ENCODE measurements at places on chromosomes 2 and 18. TPM values are rescaled to one million over a fixed set of nuclear protein-coding genes. Genes with fewer than 3 reads are reported as not detected.

DNA sequence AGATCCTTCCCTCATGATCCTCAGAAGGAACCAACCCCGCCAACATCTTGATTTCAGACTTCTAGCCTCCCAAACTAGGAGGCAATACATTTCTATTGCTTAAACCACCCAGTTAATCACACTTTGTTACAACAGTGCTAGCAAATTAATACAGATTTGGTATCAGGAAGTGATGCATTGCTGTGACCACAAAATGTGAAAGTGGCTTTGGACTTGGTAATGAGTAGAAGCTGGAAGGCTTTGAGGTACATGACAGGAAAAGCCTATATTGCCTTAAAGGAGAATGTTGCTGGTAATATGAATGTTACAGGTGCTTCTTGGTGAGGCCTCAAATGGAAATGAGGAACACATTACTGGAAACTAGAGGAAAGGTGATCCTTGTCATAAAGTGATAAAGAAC lies 260.3 kb downstream of the SATB2 start:
- H3K36me3 ChIP-seq, result no peaks in the 10 kb centered on the region
- no peak for DNase-seq
- H3K4me3 ChIP-seq, result no peak overlapping the region
- H3K27me3 ChIP-seq, result no peaks in the 10 kb centered on the region
- no peak overlapping the region for H3K27ac ChIP-seq

DNA sequence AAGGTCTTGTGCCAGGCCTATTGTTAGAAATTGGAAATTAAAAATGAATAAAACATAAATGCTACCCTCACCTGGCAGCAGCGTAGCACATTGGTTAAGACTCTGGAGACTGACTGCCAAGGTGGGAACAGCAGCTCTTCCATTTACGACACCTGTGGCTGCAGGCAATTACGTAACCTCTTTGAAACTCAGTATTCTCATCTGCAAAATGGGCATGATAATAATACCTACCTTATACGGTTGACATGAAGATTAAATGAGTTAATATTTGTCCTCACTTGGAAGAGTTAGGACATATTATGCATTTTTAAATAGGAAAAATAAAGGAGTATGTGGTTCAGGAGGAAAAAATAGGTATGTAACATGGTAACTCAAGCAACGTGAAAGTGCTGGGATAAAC lies 279.3 kb upstream of the NCKAP5 start:
- H3K4me1 ChIP-seq, result no peaks in the 10 kb centered on the region
- no peaks in the 10 kb centered on the region for H3K27me3 ChIP-seq
- H3K36me3 ChIP-seq, result no peaks in the 10 kb centered on the region
- DNase-seq, result no peak

GRCh38 chr2:39530411-39530866 lies 93.4 kb upstream of the MAP4K3 start:
- no peak for DNase-seq
- H3K4me3 ChIP-seq, result no peak overlapping the region
- H3K4me1 ChIP-seq, result peaks cover 22% of the 10 kb centered on the region
- no peaks in the 10 kb centered on the region for H3K36me3 ChIP-seq
- no peaks in the 10 kb centered on the region for H3K27me3 ChIP-seq
- H3K27ac ChIP-seq, result no peak overlapping the region

Gene LRRTM1
- total RNA-seq, result 1.3 TPM

GRCh38 chr2:71379086-71379485 lies 47.5 kb downstream of the ZNF638 start:
- DNase-seq, result no peak
- H3K27ac ChIP-seq, result no peak overlapping the region
- H3K36me3 ChIP-seq, result peaks cover 28% of the 10 kb centered on the region
- no peak overlapping the region for H3K4me3 ChIP-seq
- no peaks in the 10 kb centered on the region for H3K4me1 ChIP-seq

Gene GCA
- 42.6 TPM for total RNA-seq

Gene ITGAV
- 56.5 TPM for total RNA-seq

- DNase-seq, result peak; percentile 18
- H3K36me3 ChIP-seq, result no peaks in the 10 kb centered on the region
- H3K27me3 ChIP-seq, result no peaks in the 10 kb centered on the region
- no peak overlapping the region for H3K27ac ChIP-seq
- no peaks in the 10 kb centered on the region for H3K4me1 ChIP-seq
Observed at GRCh38 chr2:203808046-203808750, 59.4 kb upstream of the CTLA4 start.

Gene REG3A
- not detected for total RNA-seq
